ENCODE measurements at places on chromosomes 1 and 21.

GRCh38 chr1:185850366-185850765 is 116.2 kb downstream of the HMCN1 start:
- no peak for DNase-seq

DNA sequence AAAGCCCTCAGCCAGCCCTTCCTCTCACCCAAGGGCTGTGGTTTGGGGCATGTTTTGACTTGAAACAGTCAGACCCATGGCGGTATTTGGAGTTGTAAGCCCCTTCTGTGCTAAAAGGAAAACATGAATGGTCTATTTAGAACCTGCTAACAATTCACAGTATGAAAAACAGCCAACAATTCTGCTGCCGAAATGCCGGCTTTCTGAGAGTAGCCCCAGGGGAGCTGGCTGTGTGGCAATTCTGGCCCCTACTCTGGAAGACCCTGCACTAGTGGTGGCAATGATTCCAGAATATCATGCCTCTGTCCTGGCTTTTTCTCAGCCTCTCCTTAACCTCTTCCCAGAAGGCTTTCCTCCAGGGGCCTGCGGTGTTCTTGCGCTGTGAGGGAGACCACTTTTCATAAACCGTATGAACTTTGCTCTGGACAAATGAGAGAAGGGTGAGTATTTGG is 118.7 kb downstream of the EDEM3 start:
- no peak for DNase-seq

DNA sequence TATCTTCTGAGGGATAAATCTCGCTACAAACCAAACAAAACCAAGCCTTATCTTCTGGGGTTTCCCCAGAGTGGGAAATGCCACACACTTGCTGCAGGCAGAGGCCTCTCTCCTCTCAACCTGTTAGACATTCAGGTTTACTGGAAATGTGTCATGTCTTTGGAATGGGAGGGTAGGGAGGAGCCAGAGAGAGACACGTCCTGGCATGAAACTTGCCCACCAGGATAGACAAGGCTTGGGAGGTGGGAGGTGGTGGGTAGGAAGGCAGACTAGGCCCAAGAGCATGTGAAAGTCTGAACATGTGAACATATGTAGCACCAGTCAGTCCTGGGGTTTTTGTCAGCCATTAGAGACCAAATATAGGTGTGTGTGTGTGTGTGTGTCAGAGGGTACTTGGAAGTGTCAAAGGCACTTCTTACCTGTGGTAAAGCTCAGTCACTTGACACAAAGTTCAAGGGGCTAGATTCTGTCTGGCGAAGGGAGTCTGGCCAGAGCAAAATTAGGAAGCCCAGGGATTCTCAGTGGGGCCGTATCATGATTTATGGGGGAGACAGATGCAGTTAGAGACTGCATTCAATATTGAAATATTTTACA is 32.4 kb upstream of the PIGC start:
- DNase-seq = no peak

- DNase-seq = peak; percentile 80
Observed at GRCh38 chr1:16371725-16372124, 4.7 kb downstream of the SZRD1 start.

GRCh38 chr1:42957880-42958487 is 684 bp downstream of the SLC2A1 start:
- peak; percentile 90 for DNase-seq

DNA sequence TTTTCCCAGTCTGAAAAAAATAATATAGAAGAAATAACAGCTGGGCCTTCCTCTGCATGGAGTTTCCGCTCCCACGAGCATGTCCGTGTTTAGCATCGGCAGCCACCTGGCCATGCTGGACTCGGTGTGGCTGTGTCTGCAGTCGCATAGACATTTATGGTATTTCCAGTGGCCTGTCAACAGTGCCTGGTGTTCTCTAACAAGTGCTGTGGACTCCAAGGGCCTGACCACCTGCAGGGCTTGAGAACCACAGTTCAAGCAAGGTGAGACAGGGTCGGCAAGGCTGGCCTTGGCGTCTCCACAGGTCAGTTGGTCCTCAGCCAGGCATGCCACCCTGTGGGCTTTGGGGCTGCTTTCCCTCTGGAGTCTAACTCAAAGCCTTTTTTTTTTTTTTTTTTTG is 124.8 kb downstream of the PGBD5 start:
- DNase-seq = no peak

DNA sequence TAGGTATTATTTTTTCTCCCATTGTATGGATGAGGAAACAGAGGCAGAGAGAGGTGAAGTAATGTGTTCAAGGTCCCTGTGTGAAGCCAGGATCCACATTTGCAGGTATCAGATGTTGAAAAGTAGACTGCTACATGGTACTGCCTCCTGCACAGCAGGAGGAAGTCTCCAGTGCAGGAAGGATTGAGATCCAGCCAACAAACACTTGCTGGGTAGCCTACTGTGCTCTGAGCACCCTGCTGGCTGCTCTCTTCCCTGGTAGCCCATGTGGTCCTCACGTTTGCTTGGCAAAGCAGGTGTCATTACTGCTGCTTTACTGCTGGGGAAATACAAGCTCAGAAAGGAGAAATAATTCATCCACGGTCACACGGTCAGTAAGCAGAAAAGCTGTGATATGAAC is 21.3 kb upstream of the GRIK3 start:
- DNase-seq = no peak

DNA sequence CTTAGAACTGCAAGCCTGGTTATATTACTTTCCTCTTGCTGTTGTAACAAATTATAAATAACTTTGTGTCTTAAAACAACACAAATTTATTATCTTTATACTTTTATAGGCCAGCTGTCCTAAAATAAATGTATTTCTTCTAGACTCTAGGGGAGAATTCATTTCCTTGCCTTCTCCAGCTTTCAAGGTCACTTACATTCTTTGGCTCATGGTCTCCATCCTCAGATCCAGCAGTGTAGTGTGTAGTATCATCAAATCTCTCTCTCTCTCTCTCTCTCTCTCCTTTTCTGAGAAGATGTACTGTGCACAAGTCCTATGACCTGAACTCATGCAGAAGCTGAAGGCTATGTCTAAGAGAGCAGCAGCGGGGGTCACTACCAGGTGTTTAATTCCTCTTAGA is 1510.6 kb downstream of the MRPL39 start:
- DNase-seq = no peak

GRCh38 chr1:156385534-156386031 is 16.6 kb downstream of the RHBG start:
- DNase-seq = peak; percentile 80

- peak; percentile 67 for DNase-seq
Observed at GRCh38 chr1:6260961-6261614, at the start of gene GPR153. GPR153 (minus strand) TSS chr1:6261098; CDS start chr1:6254905, 6,193 bp downstream.

- no peak for DNase-seq
Observed at GRCh38 chr1:156581661-156582387, 2.3 kb downstream of the TTC24 start.

- DNase-seq = no peak
Observed at GRCh38 chr1:175537571-175537970, 205.8 kb downstream of the TNR start.

DNA sequence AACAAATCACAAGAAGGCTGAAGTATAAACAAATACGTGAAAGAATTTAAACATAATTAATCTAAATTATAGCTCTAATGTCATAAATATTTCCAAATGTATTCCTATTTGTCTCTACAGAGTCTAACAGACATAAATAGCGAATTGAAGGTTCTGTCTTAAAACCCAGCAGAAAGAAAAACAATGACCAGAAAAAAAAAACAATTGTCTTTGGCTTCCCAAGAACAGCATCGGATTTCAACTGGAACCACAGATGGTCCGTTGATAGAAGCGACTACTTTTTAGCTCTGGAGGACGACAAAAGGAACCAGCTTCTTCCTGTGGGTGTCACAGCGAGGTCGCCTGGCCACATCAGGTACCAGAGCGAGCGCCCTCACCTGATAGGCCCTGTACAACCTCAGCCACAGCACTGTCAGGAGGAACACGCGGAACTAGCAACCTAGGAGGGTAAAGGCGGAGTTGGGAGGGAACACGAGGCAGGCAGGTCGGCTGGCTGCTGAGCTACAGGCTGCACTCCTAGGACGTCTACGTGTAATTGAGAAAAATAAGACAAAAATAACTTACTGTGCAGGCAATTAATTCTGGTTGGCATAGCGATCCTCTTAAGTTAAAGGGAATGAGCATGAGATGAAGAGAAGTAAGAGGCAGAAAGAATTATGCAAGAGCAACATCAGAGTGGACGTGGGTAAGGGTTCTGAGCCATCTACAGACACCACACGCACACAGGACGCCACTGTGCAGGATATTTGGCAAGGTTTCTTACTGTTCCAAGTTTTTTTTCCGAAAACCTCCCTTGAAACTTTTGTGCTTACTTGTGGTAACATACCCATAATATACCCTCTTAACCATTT is 16.7 kb upstream of the PRDM15 start:
- no peak for DNase-seq

DNA sequence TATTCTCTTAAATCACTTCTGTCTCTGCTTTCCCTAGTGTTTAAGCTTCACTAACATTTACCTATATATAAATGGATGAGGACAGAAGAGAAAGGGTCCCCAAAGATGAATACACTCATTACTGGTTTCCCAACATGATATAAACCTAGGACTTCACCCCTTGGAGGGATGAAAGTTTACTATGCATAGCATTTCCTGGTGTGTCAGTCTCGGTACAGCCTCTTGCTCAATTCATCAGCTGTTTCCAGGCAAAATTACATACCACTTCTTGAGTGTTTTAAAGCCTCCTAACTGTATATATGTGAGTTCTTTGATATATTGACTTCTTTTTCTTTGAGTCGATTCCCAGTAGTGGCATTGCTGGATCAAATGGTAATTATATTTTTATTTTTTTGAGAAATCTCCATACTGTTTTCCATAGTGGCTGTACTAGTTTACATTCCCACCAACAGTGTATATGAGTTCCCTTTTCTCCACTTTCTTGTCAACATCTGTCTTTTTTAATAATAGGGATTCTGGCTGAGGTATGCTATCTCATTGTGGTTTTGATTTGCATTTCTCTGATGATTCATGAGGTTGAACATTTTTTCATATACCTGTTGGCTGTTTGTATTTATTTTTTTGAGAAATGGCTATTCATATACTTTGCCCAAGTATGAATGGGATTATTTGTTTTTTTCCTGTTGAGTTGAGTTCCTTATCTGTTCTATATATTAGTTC is 259.3 kb upstream of the CACYBP start:
- DNase-seq = peak; percentile 8

DNA sequence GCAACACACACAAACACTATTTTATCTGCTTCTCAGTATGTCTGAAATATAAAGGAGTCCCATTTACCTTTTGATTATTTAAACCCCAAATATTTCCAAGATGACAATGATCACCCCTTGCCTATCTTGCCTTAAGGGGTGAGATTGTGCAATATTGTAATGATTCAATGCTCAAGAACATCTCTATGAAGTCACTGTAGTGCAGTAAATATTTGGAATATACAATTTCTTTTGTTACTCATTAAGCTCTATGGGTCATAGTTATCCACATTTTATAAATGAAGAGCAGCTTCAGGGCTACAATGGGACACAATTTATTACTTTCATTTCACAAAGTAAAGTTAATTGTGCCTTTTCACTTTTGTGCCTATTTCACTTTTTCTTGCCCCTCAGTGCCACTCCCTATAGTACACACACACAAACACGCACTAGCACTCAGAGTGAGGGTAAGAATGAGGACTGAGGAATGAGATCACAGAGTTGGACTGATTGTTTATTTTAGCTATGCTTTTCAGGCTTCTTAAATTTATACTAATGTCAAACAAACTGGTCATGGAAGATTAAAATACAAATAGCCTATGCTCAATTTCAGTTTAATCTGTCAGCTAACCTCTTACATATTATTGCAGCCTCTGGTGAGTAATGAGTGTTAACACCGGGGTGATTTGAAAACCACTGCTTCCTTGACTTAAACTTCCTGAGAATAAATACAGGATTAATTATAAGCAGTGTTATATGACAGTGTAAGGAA is 521.0 kb upstream of the B3GALT2 start:
- no peak for DNase-seq

GRCh38 chr1:55519276-55519675 is 304.1 kb upstream of the USP24 start:
- DNase-seq = no peak

DNA sequence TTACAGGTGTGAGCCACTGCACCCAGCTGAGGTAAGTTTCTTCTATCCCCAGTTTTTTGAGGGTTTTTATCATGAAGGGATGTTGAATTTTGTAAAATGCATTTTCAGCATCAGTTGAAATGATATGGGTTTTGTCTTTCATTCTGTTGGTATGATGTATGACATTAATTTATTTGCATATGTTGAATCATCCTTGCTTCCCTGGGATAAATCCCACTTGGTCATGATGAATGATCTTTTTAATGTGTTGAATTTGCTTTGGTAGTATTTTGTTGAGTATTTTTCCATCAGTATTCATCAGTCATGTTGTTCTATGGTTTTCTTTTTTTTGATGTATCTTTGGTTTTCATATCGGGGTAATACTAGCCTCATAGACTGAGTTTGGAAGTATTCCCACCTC is 141.0 kb downstream of the RPS6KC1 start:
- DNase-seq = no peak

GRCh38 chr1:25695090-25695770 is 78.6 kb downstream of the MAN1C1 start:
- peak; percentile 86 for DNase-seq

GRCh38 chr1:183159960-183160359 is 26.1 kb upstream of the LAMC2 start:
- DNase-seq = no peak

- DNase-seq = no peak
Observed at GRCh38 chr1:174276087-174276486, 116.8 kb downstream of the RABGAP1L start.

DNA sequence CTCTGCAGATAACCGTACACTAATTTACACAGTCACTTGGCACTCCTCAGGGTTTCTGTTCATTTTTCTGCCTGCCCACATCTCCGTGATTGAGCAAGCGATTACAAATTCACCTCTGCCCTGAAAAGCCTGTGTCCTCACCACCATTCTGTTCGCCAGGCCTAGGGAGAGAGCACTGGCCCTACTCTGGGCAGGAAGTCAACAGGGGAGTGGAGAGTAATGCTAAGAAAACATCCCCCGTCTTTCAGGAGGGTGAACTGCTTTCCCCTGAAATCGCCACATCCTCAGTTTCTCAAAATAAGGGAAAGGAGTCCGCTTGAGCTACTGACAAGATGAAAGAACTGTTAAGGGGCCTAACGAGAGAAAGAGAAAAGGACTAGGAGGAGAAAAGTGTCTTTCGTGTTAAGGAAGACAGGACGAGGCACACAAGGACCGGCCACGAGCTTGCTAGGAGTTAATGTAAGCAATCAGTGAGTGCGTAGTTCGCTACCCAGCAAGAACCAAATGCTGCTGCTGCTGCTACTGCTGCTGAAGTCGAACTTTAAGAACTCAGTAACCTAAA is 632 bp downstream of the PEX19 start:
- DNase-seq = peak; percentile 83

Measured in suppressor macrophage treated with lipopolysaccharide for 4 hours (primary cell).